BJ (cell line): ENCODE measurements at places on chromosomes 7 and 10.

- no peak for DNase-seq
These were observed 316.9 kb upstream of the LRRN3 start for GRCh38 chr7:110774071-110774470.

DNA sequence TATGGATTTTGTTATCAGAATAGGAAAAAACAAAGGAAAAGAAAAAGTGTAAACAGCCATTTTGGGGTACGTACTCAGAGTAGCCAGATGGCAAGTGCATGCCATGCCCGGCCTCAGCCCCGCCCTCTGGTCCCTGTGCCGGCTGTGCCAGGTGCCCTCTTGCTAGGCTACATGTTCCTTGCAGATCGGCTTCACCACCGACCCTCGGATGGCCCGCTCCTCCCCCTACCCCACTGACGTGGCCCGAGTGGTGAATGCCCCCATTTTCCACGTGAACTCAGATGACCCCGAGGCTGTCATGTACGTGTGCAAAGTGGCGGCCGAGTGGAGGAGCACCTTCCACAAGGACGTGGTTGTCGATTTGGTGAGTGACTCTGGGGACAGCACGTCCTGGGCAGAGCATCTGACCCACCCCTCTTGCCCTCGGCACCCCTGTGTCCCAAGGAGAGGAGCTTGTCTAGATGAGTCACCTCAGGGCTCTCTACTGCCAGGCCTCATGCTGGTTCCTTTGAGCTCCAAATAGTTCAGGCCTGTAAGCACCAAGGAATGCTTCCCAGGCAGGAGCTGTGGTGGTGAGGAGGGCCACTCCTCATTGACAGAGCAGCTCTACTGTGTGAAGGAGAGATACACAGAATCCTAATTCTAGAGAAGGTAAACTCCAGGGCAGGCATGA, 54.9 kb upstream of the ZMIZ2 start:
- peak; percentile 50 for DNase-seq

DNA sequence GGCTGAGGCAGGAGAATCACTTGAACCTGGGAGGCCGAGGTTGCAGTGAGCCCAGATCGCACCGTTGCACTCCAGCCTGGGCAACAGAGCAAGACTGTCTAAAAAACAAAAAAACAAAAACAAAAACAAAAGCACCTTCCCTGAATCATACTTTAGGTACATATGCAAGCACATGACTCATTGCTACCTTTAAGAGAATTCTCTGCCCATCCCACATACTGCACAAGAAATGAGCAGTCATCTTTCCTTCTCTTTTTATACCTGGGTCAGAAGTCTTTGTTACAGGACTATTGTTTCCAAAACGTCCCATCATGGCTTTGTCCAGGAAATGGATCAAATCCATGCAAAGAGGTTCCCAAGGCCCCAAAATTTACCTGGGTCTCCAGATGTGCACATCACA, 21.5 kb upstream of the AKR1B10 start:
- no peak for DNase-seq

DNA sequence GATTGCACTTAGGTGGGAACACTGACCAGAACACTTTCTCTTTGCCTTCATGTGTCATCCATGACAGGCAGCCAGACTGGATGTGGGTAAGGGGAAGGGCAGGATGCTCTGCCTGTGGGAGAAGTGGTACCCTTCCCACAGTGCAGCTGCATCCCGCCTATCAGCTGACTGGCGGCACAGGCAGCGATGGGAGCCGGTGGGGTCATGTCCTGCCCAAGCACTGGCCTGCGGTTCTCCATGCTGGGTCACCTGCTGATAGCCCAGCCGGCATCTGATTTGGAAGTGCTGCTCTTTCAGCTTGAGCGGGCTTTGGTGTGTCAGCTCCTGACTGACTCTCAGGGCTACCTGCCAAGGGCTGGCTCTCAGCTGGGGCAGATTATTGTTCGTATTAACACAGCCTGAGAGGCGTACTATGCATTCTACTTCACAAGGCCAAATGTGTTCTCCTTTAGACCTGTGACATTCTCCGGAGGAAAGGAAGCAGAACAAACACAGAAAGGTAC, 105.2 kb upstream of the PDLIM1 start:
- DNase-seq, result no peak

- no peak for DNase-seq
These were observed 51.7 kb upstream of the PPIF start for GRCh38 chr10:79295563-79295962.

DNA sequence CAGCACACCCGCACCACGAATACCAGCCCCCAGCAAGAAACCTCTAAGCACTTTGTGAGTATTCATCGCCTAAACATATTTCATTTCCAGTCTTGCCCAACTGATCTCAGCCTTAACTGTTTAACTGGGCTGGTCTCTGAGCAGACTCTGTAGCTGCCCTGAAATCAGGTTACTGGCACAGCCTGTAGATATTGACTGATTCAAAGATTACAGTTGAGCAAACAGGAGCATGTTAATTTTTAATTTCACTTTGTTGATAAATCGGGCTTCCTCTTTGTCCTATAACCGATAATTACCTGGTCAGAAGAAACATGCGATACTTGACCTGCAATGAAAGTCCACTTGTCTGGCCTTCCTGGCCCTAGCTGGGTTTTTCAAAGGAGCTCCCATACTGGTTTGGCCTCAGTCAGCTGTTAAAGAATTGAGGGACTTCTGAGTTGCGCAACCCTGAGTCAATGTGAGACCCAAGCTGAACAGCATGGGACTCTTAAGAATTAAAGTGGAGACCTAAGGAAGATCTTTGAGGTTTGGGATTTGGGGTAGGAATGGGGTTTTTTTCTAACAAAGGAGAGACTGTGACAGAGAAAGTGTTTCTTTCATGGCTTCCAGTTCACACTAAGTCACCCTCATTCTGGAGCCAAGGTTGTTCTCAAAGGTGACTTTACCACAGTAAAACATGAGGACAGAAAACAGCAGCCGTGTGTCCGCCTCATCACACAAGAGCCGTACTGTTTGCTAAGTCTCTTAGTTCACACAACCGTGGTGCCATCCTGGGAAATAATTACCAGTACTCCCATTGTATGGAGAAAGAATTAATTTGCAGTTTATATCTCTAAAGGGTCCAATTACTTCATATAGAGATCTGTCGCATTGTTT, 75.9 kb downstream of the PPP1R3C start:
- DNase-seq, result no peak
